ENCODE measurements at places on chromosomes 13 and 19.
A peak's percentile ranks its signal among the peaks of the same experiment; 100 is the strongest.

- peak; percentile 13 for DNase-seq
Measured at GRCh38 chr19:33752018-33752800, 44.5 kb upstream of the KCTD15 start.

DNA sequence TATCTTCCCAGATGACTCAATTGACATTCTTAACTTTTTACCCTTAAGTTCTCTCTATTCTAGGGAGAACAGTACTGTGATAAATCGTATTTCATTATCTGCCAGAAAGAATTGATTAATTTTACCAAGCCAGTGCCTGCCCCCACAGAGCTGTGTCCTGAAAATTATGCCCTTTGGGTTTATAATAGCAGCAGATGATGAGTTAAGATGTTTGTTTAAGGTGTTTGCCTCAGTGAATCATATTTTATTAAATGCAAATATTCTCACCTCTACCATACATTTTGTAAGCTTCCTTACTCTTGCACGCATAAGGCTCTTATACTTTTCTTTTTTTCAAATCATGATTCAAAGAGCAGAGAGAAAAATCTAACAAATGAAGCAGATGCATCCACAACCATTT, 318.6 kb downstream of the DCT start:
- no peak for DNase-seq

- no peak for DNase-seq
Measured at GRCh38 chr13:37029617-37030016, 29.0 kb downstream of the EXOSC8 start.

DNA sequence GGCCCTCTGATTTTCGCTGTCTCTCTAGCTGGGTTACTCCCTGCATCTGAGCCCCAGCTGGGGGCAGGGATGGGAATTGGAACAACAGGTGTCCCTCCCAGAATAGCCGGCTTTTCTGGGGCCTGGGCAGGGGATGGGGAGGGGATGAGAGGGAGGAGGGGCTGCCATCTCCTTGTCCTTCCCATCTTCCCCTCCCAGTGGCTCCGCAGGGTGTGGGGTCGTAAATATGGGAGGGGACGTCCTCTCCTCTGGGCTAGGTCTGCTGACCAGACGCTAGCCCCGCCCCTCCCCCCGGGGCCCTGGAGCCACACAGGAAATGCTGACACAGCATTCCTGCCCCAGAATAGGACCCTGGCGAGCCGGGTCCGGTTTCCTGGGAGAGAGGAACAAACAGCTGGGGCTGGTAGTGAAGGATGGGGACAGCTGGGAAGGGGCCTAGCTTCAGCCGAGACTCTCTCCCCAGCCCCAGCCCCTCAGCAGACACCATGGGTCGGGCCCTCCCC, 1.1 kb downstream of the RYR1 start:
- DNase-seq, result no peak

DNA sequence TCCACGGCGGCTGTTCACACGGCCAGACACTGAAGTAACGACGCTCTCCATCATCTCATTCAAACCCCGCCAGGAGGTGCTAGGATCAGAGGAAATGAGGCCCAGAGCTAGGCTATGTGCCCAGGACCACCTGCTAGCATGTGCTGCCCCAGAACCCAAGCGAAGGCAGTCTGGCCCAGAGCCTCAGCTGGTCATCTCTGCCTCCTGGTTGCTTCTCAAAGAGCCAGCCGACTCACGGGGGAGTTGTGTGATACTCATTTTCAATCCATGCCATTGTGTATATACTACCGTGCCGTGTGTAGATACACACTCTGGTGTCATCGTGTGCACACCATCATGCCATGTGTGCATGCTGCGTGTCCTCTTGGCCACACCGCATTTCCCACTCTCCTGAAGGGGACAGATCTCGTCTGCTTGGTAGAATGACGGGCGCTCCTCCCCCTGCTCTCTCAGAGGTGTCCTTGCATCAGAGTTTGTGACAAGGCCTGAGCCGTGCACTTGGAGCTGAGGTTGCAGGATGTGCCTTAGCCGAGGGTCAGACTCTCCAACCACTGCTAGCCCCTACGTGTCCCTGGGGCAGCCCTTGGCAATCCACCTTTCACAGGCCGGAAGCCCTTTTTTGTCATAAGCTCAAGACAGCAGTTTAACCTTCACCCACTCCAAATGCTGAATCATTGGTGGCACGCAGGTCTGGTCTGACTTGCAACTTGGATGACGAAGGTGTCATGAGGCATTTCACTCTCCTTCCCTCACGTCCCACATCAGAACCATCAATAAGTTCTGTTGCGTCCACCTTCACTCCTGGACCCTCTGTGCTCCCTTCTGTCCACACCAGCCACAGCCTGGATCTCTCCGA, 130.4 kb downstream of the CRYL1 start:
- DNase-seq, result no peak

- DNase-seq, result no peak
Measured at GRCh38 chr13:43434191-43434590, 352.6 kb downstream of the ENOX1 start.

DNA sequence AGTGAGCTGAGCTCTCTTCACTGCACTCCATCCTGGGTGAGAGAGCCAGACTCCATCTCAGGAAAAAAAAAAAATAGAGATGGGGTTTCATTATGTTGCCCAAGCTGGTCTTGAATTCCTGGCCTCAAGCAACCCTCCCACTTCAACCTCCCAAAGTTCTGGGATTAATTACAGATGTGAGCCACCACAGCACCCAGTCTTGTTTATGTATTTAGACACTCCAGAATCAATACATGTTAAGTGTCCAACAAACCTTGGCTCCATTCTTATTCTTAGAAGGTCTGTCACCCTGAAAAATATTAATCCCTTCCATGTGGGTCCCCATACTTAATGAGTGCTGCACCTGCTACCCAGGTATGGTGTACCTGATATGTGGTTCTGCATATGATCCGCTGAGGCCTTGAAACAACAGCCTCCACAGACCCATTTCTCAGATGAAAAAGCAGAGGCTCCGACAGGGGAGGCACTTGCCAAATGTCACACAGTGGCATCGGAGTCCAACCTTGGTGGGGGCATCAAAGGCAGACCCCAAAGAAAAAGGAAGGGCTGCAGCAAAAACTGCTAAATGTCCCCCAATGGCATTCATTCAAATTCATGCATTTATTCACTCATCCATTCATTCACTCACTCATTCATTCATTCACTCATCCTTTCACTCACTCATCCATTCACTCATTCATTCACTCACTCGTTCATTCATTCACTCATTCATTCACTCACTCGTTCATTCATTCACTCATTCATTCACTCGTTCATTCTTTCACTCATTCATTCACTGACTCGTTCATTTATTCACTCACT, 16.7 kb downstream of the TICAM1 start:
- DNase-seq, result no peak

GRCh38 chr19:628168-628567, 5.2 kb downstream of the POLRMT start:
- DNase-seq, result no peak

DNA sequence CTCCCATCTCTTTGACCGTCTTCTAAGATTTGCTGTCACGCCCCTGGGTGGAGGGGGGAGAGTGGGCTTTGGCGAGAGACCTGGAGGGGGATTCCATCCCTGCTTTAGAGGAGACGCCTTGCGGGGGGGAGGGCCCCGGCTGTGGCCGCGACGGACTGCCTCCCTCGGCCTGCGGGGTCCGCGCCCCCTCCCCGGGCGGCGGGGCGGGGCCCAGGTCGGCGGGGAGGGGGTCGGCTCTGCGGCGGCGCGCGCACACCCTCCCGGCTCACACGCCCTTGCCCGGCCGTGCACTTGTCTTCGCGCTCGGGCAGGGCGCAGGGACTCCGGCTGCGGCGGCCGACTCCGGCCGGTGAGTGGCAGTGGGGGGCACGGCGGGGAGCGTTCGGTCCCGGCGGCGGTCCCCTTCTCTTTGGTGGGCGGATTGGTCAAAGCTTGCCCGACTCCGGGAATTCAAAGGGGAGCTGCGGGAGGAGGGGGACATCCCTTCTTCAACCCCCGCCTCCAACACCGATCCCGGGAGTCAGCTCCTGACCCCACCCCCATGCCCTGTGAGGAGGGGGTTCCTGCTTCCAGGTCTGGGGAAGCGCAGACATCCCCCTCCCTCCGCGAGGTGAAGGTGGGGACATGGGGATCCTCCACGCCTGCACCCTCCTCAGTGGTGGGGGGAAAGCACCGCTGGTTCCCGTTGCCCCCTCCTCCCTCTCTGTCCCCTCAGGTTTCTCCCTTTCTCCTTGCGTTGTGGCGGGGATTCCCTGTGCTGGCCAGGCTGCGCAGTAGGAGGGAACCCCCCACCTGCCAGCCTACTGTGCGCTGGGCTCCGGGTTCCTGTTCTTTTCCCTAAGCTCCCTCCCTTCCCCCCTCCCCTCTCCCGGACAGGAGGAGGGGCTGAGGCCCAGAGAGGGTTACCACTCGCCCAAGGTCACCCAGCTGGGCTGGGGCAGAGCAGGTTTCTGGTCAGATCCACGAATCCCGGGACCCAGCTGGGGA, 14.6 kb upstream of the KCNN1 start:
- peak; percentile 29 for DNase-seq

- no peak for DNase-seq
Measured at GRCh38 chr13:44293908-44294735, 79.5 kb upstream of the SERP2 start.

- peak; percentile 54 for DNase-seq
Measured at GRCh38 chr19:19531951-19532805, 3.5 kb downstream of the YJEFN3 start.

DNA sequence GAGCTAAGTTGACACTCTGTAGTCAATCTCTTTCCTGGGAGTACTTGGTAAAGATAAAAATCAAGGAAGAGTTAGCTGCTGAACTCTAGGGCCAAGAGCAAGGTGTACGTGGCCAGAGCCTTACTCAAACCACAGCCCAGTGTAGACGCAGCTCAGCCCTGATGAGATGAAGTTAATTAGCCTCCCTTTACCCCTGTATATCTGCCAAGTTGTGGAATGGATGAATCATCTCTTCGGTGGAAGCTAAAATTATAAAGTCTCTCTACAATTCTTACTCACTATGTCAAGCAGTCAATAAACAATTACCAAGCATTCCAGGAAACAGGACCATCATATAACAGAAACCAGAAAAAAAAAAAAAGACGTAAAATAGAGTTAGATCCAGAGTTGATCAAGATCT, 146.9 kb upstream of the UFM1 start:
- DNase-seq, result no peak

DNA sequence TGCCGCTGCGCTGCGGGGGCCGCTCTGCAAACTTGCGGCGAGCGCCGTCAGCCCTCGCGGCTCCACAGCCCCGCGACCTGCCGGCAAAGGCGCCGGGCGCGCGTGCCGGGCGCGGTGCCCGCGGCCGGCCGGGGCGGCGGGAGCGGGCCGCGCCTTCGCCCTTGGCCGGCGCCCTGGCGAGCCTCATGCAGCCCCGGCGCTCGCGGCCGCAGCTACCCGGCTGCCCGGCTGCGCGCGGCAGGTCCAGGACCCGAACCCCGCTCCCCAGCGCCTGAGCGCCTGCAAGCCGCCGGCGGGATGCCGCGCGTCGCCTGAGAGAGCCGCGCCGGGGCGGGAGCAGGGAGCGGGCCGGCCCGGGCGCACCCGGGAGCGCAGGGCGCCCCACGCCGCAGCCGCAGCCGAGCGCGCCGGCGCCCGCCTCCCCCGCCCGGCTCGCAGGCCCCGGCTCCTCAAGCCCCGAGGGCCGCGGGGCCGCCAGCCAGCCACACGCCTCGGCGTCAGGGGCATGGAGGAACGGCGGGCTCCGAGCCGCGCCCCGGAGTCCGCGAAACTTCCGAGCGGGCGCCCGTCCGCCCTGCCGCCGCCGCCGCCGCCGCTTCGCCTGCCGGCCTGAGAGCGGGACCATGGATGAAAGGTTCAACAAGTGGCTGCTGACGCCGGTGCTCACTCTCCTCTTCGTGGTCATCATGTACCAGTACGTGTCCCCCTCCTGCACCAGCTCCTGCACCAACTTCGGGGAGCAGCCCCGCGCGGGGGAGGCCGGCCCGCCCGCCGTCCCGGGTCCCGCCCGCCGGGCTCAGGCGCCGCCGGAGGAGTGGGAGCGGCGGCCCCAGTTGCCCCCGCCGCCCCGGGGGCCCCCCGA, 564 bp downstream of the HS6ST3 start:
- DNase-seq, result no peak

DNA sequence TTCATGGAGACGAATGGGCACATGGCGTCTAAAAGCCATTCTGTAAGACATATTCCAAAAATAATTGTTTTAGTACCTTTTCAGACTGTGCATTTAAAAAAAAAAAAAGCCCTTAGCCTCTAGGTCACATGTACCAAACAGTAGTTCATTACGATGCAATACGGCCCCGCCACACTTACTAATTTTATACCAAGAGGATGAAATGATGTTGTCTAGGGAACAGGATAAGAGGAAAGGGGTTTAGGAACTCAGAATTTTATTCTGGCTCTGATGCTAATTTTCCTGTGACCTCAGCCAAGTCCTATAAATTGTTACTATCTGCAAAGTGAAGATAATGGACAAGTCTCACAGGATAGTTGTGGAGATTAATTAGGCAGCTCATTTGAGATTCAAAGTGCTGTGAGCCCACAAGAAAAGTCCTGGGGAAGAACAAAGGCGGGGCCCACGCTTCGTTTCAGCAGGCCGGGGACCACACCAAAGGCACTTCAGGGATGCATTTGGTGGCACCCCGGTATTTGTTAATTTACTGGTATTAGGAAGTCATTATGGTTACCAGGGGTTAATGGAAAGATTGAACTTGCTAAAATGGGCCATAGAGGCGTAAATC, 511.1 kb downstream of the IRS2 start:
- no peak for DNase-seq

DNA sequence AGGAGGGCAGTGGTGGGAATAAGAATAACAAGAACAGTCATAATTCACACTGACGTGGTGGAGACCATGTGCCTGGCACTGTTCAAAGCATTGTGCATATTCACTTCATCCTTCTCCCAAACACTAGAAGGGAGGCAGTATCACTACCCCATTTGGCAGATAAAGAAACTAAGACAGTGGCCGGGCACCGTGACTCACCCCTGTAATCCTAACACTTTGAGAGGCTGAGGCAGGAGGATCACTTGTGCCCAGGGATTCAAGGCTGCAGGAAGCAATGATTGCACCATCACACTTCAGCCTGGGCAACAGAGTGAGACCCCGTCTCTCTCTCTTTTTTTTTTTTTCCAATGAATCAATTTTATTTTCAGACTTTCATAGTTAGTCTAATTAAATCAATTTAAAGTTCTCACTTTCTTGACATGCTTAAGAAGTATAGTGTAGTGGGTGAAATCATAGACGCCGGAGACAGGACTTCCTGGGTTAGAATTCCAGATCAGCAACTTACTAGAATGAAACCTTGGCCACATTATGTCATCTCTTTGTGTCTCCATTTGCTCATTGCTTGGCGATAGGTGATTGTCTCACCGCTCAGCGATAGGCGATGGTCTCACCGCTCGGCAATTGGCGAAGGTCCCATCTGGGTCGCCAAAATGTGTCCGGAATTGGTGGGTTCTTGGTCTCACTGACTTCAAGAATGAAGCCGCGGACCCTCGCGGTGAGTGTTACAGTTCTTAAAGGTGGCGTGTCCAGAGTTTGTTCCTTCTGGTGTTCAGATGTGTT, 5.3 kb upstream of the ATG4D start:
- no peak for DNase-seq

- DNase-seq, result no peak
Measured at GRCh38 chr13:49802426-49802825, 9.9 kb upstream of the KPNA3 start.

- DNase-seq, result no peak
Measured at GRCh38 chr13:87322386-87322785, 348.8 kb upstream of the SLITRK5 start.

Data from NCI-H1930 (cell line).